ENCODE measurements at places on chromosomes 7 and 10.

DNA sequence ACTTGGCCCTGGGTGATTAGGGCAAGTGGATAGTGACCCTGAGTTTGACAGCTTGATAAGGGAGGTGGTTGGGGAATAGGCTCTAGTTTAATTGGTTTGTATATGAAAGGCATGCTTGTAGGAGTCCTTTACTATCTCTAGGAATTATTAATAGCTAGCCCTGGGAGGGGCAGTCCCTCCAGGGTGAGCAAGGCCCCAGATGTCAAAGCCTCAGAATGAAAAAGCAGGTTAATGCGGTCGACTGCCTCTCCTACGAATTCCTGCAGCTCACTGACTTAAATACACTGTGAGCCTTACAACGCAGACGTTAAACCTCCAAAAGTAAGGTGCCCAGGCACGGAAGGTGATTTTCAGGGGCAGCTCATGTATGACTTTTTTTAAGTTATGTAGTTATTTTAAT lies 5.2 kb upstream of the BTBD16 start:
- DNase-seq, result no peak

DNA sequence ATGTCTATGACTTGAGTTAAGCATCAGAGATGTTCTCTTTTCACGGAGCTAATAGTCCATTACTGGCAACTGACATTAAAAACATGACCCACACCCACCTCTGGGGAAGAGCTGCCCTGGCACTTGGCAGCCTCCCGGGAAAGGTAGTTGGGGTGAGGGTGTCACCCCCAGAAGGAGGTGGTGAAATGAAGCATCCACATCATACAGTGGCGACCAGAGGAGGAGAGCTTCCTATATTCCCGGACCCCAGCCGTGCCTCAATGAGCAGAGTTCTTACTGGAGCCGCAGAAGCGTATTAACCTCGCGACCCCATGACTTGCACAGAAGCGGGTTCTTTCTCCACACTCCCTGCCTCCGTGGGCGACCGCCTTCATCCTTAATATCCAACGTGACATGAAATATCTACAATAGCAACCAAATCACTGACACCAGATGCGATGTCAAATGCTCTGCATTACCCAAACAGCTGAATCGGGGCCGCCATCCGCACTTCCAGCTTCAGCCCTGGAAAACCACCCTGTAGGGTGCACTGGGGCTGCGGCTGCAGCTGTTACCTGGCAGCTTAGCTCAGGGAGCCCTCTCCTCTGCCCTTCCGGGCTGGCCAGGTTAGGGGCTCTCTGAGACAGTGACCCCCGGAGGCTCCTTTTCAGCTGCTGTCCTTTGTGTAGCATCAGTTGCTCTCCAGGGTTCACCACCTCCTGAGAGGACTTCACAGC lies 103.1 kb upstream of the PARD3 start:
- DNase-seq, result no peak

DNA sequence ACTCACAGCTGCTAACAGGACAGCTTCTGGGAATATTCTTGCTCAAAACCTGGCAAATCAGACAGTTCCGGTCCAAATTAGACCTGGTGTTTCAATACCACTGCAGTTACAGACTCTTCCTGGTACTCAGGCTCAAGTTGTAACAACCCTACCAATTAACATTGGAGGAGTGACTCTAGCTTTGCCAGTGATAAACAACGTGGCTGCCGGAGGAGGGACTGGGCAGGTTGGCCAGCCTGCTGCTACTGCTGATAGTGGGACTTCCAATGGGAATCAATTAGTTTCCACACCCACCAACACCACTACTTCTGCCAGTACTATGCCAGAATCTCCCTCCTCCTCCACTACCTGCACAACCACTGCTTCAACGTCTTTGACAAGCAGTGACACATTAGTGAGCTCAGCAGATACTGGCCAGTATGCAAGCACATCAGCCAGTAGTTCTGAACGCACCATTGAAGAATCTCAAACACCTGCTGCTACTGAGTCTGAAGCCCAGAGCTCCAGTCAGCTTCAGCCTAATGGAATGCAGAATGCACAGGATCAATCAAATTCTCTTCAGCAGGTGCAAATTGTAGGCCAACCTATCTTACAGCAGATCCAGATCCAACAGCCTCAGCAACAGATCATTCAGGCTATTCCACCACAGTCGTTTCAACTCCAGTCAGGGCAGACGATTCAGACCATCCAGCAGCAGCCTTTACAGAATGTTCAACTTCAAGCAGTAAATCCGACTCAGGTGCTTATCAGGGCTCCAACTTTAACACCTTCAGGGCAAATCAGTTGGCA lies 2.1 kb downstream of the SP4 start:
- no peak for DNase-seq

DNA sequence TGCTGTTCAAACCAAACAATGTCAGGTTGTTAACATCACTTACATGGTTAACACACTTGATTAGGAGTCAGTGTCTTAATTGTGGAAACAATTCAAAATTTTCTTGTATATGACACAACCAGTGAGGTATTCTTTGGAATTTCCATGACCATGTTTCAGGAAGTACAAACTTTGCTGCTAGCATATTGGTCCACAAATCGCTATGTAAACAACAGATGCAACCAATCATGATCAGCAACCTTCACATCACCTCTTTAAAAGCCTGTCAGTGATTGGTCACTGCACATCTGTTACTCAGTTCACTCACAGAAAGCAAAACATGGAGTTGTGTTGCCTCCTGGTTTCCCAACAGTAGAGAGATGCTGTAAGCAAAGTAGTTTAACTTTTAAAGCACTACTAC lies 108.9 kb upstream of the FAM3C start:
- DNase-seq, result peak; percentile 71

DNA sequence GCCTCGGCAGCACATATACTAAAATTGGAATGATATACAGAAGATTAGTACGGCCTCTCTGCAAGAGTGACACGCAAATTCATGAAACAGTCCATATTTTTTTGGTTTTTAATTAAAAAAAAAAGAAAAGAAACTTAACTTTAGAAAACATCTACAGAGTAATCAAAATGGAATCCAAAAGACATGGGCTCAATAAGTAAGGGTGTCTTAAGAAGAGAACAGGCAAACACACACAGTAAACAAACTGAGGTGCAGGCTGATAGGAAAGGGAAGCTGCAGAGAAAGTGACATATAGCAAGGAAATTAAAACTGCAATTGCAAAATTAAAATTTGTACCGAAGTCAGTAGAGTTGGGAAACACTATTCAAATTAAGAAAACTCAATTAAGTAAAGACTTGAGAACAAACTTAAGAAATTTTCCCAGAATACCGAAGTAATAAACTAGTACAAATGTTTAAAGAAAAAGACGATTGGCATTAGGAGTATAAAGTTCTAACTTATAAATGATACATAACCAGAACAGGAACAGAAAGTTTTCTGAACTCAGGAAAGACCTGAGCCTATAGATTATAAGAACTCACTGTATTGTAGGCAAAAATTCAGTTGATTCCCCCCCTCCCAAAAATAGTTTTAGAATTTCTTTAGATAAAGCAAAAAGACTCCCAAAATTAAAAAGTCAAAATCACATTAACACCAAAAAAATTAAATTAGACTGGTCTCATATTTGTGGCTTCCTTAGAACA lies 16.3 kb downstream of the MTPN start:
- no peak for DNase-seq

DNA sequence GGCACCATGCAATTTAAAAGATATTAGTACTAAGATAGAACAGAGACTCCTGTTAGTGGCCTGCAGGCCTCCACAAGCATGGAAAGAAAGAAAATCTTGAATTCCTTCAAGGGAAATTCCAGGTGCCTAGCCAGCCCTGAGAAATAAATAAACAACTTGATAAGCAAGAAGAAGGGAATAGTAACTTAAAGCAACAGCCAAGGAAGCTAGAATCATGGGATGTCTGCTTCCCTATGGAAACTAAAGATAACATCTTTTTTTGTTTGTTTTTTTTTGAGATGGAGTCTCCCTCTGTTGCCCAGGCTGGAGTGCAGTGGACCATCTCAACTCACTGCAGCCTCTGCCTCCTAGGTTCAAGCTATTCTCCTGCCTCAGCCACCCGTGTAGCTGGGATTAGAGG lies 128.6 kb downstream of the SKIDA1 start:
- no peak for DNase-seq
